Stimulated activated CD8-positive, alpha-beta memory T cell treated with anti-CD3 and anti-CD28 coated beads, Interleukin-4, amount 100 ng/mL, for 4 hours (primary cell): ENCODE measurements at places on chromosomes 16 and 17.

DNA sequence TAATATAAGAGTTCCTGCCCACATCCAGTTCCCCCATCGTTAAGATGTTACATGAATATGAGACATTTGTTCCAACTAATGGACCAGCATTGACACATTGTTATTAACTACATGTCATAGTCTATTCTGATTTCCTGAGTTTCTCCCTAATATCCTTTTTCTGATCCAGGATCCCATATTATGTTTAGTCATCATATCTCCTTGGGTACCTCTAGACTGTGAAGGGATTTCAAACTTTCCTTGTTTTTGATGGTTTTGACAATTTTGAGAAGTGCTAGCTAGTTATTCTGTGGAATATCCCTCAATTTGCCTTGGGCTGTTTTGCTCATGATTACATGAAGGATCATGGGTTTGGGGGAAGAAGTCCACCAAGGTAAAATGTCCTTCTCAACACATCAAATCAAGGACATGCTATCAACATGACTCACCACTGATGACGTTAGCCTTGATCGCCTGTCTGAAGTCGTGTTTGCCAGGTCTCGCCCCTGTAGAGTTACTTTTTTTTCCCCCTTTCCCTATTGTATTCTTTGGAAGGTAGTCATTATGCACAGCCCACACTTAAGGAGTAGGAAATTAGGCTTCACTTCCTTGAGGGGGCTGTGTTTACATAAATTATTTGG is 42.5 kb downstream of the CACNG3 start:
- DNase-seq = no peak

DNA sequence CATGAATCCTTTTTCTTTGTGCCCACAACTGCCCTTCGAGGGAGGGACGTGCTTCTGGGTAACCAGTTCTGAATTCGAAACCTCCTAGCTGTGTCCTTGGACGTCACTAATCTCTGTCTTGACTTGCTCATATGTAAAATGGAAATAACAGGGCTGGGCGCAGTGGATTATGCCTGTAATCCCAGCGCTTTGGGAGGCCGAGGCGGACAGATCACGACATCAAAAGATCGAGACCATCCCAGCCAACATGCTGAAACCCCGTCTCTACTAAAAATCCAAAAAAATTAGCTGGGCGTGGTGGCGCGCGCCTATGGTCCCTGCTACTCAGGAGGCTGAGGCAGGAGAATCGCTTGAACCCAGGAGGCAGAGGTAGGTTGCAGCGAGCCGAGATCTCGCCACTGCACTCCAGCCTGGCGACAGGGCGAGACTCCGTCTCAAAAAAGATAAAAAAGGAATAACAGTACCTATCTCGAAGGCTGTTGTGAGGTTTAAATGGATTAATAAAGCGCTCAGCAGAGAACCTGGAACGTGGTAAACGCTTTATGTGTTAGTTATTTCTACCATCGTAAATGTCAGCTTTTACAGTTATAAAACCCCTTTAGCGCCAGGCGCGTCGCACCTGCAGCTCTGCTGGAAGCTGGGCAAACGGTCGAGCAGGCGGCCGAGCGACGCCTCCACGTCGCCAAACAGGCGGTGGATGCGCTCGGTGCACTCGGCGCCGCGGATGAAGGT is 641 bp downstream of the COG8 start:
- no peak for DNase-seq

DNA sequence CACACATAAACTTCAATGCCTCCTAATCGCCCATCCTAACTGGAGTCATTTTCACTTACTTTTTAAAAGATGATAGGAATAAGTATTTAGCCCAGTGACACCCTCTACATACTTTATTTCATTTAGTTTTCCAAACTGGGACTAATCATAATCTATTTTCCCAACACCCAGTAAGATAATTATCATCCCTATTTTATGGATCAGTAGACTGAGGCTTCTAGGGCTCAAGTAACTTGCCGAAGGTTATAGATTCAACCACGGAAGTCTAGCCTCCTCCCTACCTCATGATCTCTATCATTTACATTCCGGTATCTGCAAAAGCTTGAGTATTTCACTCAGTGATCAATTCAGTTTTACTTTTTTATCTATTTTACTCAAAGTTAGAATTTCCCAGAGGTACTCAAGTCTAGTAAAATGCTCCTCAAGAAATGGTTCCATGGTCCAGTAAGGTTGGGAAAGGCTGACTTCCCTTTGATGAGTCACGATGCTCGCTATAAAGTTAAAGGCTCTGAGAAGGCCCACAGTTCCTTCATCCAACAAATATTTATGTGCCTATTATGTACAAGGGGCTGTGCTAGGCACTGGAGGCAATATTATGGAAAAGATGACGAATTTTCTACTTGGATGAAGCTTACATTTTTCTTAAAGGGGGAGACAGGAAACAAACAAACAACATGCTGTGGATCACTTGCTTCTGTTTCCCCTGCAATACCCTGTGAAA is 75.1 kb downstream of the TOX3 start:
- no peak for DNase-seq

DNA sequence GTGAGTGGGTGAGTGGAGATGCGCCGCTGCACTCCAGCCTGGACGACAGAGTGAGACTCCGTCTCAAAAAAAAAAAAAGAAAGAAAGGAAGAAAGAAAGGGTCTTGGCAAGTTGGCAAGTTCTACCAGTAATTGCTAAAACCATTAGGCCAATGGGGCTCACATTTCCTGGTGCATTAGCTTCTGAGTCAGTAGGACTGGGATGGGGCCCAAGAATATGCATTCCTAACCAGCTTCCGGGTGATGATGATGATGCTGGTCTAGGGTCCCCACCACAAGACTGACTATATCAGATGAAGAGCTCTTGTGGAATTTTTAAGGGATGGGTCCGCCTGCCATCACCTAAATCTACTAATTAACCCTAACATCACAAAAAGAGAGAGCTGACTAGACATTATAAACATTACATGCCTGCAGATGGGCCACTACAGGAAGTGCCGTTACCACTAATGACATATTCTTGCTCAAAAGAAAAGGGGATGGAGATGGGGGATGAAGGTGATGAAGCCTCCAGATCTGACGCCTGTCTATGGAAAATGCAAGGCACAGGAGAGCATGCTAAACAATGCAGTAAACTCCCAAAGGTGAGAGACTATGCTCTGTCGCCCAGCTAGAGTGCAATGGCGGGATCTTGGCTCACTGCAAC is 13.1 kb downstream of the MYH11 start:
- DNase-seq = no peak

DNA sequence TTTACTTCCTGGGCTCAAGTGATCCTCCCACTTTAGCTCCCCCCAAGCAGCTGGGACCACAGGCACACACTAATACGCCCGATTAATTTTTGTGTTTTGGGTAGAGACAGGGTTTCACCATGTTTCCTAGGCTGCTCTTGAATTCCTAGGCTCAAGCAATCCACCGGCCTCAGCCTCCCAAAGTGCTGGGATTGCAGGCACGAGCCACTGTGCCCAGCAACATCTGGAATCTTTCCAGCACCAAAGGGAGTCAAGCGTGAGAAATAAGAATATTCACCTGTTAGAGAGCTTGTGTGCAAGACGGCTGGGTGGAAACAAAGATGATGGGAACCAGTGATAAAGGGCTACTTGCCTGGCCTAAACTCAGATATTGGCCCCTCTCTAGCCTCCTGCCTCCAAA is 14.2 kb upstream of the ALOX12B start:
- no peak for DNase-seq

DNA sequence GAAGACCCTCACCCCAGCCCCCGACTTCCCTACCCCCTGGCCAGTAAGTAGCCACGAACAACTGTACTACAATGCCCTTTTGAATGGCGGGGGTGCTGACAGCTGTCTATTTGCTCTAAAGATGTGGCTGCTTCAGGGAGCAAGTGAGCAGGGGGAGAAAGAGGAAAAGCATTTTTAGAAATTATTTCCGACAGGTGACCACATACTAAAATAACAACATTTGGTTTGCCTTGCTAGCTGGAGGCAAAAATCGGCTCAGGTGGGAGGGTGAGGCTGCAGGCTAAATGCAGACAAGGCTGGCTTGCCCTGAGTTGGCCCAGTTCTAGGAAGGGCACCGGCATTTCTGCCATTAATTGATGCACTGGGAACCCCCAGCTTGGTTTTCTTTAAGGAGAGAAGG is 188.5 kb downstream of the XYLT1 start:
- DNase-seq = no peak

GRCh38 chr16:1706386-1707192 is 594 bp downstream of the MAPK8IP3 start:
- no peak for DNase-seq

DNA sequence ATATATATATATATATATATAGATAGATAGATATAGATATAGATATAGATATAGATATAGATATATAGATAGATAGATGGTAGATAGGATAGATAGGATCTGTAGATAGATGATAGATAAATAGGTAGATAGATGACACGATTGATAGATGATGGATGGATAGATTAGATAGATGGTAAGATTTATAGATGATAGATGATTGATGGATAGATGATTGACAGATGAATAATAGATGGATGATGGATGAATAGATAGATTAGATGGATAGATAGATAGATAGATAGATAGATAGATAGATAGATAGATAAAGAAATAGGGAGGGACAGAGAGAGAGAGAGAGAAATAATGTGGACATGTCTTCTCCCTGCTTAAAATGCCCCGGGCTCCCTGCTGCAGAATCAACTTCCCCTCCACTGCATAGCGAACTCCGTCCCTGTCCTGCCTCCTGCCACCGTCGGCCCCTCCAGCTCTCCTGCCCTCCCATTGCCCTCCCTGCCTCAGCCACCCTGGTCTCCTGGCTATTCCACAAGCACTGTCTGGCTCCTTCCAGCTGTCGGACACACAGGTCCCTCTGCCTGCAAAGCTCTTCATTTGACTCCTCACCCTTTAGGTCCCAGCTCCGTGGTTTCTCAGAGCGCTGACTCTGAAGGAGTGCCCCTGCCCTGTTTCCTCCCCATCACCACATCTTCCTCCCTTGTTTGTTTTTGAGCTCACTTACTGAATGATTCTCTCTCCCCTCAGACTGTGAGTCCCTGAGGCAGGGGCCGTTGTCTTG is 254.0 kb downstream of the KATNIP start:
- no peak for DNase-seq

DNA sequence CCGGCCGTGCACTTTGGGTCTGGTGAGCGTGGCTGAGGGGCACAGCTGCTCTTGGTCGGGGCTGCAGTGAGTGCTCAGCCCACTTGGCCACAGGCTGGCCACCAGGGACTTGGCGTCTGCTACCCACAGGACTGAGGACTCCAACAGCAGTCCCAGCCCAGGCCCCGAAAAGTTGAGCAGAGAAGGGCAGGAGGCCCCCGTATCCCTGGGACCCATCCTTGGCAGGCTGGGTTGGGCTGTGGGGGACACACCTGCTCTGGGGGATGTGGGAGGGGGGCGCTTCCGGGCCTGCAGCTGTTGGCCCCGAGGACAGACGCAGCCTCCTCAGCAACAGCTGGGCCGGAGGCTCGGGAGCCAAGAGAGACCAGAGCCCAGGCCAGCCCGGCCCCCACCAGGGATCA is 19.4 kb upstream of the SSTR5 start:
- DNase-seq = no peak

DNA sequence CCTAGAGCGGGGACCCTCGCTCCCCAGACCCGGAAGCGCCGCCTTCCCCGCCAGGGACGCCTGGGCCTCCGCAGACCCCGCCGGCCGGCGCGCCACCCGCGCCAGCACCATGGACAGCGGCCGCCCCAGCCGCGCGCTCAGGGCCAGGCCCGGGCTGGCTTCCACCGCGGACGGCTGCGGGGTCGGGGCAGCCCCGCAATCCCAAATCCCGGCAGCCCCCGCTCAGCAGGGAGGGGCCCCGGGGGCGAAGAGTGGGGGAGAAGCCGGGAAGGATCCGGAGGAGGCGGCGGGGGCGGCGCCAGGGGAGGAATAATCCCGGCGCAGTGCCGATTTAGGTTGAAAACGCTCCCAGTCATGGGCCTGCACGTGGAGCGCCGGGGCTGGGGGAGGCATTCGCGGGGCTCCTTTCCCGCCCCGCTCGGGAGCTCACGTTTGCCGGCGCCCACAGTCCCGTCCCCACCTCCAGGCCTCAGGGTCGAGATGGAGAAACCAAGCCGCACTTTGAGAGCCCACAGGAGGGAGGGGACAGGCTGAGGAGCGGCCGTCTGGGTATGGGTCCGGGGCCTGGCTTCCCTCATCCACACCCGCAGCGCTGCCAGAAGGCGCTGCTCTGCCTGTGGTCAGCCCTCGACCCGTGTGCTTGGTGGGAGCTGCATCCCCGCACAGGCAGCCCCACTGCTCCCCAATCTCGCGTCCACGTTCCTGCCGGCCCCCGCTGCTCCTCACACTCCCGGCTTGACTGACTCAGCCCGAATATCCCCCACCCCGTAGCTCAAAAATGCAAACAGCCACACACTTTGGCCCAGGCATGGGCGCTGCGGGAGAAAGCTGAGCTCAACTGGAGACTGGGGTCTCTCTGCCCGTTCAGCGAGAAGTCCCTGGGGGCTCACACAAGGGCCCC is 4.7 kb downstream of the FBXL16 start:
- DNase-seq = no peak

DNA sequence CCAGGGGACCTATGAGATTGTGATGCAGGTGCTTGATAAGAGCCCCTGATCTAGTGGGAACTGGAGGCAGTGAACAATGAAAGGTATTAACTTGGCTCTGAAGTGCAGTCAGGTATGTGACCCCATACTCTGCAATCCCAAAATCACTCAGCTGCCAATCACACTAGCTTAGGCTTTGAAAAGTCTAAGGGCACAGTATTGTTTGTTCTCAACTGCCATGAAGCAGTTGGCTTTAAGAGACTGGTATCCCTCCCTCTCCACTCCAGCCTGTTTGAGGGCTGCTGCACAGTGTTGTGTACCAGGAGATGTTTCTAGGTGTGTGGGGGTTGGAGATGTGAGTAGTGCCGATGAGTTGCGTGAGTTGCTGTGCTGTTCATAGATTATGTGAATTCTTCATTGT is 2.4 kb downstream of the YPEL2 start:
- no peak for DNase-seq

DNA sequence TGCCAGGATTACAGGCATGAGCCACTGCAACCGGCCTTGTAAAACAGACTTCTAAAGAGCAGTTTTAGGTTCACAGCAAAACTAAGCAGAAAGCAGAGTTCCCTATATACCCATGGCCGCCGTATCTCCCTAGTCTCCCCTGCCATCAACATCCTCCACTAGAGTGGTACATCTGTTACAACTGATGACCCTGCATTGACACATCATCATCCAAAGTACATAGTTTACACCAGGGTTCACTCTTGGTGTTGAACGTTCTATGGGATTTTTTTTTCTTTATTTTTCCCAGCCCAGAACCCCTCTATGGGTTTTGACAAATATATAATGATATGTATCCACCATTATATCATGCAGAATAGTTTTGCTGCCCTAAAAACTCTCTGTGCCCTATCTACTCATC is 155.2 kb downstream of the RAB11FIP4 start:
- DNase-seq = no peak

DNA sequence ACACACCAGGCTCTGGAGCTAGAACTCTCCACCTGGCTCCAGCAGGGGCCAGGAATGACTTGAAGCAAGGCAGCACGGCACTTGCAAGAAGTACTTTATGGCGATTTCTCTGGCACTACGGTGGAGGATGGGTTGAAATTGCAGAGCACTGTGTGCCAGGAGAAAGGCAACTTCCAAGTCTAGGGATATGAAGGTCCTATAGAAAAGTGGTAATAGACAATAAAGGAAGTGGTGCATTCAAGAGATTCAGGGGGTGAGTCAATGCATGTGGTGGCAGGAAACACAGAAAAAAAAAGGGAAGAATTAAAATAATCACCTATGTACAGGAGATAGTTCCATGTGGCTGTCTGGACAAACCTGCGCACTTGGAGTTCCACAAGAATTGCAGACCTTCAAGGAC is 240.3 kb upstream of the DYNLRB2 start:
- DNase-seq = no peak
